Stimulated activated CD4-positive, alpha-beta T cell treated with anti-CD3 and anti-CD28 coated beads, Interleukin-1b, Interleukin-23, amount 100 ng/mL, for 1 hour (primary cell): ENCODE measurements at places on chromosomes 3 and 15.
A peak's percentile ranks its signal among the peaks of the same experiment; 100 is the strongest.

DNA sequence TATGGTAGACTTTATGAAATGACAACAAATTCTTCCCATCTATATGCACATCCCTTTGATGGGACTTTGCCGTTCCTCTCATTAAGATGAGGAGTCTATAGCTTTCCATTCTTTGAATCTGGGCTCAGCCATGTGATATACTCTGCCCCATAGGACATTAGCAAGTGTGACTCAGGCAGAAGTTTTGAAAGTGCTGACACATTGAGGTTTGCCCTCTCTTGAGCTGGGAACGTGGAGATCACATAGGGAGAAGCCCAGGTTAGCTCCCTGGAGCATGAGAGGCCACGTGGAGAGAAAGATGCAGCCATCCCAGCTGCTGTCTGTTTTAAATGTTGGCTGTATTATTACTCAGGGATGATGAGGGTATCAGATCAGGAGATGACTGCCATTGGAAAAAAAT is 67.7 kb upstream of the OXTR start:
- no peak for DNase-seq

DNA sequence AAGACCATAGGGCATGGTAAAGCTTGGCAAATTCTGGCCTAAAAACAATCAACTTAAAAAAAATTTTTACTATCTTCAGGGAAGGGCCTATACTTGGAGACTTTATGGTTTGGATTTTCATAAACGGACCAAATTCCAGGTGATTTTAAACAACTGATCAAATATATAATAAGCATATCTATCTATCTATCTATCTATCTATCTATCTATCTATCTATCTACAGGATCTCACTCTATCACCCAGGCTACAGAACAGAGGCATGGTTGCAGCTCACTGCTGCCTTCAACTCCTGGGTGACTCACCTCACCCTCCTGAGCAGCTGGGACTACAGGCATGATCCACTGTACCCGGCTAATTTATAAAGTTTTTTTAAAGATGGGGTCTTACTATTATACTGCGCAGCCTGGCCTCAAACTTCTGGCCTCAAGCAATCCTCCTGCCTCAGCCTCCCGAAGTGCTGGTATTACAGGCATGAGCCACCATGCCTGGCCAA is 6.7 kb downstream of the SPPL2A start:
- no peak for DNase-seq

DNA sequence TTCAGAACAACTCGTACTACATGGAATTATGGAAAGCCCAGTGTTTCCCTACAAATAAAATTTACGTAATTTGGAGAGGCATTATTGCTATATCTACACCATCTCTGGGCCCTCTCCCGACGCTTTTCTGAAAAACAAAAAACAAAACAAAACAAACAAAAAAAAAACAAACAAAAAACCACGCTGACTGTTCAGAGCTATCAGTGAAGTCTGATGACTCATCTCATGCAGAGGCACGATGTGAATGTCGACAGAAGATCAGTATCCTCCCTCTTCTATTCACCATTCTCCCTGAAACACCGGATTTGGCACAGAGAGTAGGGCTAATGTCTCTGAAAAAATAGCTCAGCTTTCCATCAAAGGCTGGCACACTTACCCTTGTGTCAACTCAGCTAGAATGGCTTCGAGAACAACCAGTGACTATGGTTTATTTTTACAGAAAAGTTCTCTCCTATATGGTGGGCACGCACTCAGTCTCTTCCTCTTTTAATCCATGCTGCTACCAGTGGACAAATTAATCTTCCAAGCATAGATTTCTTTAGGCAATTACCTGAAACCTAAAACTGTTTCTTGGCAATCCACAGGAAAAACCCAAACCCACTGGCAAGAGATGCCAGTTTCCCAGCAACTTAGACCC is 1.5 kb downstream of the CRBN start:
- DNase-seq = no peak

DNA sequence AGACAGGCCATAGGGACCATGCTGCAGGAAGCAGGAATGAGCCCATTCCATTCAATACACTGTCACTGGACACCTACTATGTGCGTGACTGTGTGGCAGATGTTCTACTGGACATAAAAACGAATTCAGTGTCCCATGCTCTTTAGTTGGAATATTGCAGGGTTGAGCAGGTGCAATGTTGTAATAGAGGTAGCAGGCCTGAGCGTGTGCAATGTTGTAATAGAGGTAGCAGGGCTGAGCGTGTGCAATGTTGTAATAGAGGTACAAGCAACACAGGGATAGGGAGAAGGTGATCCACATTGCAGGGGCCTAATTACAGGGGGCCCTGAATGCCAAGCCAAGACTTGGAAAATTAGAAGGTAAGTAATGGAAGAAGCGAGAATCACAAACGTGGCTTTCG is 261.4 kb upstream of the HES1 start:
- no peak for DNase-seq

- DNase-seq = peak; percentile 50
Measured at GRCh38 chr3:46998121-46998851, 18.8 kb downstream of the NBEAL2 start.

DNA sequence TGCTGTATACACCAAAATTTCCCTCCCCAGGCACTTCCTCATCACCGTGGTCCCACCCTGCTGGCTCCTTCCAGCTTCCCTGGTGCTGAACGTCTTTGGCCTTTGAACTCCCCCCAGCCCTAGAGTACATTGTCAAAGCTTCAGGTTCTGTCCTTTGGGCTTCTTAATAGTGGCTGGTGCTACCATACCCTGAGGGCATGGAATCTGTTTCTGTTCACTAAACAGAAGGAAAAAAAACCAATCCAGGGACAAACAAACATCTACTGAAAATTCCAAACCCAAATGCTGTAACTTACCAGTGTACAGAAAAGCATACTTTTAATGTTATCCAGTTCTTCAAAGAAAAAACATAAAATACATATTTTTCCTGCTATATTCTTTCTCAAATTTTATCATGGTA is 148.7 kb downstream of the MYLK start:
- DNase-seq = no peak

GRCh38 chr3:179695672-179696313 is 43.0 kb downstream of the USP13 start:
- no peak for DNase-seq

- no peak for DNase-seq
Measured at GRCh38 chr15:64622410-64623260, 152.8 kb downstream of the RBPMS2 start.

DNA sequence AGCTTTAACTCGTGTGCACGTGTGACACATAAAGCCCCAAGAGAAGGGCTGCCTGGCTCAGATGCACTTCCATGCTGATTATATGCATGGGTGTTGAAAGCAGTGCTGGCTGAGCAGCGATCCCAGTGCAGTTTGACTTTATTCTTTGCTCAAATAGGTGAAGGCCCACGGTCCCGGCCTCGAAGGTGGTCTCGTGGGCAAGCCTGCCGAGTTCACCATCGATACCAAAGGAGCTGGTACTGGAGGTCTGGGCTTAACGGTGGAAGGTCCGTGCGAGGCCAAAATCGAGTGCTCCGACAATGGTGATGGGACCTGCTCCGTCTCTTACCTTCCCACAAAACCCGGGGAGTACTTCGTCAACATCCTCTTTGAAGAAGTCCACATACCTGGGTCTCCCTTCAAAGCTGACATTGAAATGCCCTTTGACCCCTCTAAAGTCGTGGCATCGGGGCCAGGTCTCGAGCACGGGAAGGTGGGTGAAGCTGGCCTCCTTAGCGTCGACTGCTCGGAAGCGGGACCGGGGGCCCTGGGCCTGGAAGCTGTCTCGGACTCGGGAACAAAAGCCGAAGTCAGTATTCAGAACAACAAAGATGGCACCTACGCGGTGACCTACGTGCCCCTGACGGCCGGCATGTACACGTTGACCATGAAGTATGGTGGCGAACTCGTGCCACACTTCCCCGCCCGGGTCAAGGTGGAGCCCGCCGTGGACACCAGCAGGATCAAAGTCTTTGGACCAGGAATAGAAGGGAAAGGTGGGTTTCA is 87.7 kb downstream of the DNASE1L3 start:
- DNase-seq = no peak

DNA sequence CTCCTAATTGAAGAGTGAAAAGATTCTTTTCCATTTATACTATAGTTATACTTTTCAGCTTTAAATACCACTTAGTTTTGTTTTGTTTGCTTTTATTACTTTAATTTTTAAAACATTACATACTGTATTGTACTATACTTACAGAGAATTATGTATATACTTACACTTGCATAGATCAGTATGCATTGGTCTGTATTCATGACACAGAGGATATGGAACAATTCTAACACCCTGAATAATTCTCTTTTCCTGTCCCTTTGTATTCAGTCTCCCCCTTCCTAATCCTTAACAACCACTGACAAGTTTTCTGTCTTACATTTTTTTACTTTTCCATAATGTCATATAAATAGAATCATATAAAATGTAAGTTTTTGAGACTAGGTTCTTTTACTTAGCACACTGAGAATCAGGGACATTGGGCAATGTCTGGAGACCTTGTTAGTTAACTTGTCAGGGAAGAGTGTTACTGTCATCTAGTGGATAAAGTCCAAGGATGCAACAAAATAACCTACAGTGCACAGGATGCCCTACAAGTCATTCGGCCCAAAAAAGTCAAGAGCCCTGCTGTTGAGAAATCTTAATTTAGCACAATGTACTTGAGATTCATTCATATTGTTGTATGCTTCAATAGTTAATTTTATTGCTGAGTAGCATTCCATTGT is 95.7 kb upstream of the MCTP2 start:
- DNase-seq = no peak

DNA sequence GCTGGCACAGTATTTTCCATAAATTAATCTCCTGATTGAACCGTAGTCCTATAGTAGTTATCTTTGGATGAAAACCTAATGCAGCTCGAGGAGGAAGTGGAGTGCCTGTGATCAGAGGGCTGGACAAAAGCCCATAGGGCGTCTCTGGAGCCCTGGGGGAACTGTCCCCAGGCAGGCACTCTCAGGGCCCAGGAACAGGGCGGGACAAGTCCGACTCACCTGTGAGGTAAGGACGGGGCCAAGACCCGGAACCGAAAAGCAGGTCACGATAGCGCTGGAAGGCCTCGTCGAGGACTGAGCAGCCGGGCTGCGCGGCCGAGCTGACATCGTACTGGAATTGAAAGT is 341 bp downstream of the HEXA start:
- DNase-seq = no peak

DNA sequence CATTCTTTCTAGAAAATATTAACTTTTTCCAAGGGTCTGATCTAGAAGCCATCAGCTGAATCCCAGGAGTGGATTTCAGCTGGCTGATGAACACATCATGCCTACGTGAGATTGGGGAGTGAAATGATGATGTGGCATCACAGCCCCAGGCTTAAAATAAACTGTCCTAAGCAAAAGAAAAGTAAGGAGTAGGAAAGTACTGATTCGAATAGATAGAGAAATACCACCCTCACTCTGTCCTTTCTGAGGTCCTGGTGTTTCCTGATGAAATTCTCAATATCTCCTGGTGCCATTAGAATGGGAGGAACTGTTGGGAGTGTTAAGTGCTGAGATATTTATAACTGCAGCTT is 376.8 kb upstream of the SEMA6D start:
- no peak for DNase-seq

DNA sequence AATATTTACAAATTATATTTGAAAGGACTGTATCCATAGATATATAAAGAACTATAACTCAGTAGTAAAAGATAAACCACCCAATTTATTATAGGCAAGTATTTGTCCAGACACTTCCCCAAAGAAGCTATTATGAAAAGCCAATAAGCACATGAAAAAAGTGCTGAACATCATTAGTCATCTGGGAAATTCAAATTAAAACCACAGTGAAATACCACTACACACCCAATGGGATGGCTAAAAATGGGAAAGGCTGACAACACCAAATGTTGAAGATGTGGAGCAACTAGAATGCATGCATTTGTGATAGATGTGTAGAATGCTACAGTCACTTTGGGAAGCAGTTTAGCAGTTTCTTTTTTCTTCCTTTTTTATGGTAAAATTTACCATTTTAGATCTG is 147.0 kb downstream of the PDE8A start:
- no peak for DNase-seq

DNA sequence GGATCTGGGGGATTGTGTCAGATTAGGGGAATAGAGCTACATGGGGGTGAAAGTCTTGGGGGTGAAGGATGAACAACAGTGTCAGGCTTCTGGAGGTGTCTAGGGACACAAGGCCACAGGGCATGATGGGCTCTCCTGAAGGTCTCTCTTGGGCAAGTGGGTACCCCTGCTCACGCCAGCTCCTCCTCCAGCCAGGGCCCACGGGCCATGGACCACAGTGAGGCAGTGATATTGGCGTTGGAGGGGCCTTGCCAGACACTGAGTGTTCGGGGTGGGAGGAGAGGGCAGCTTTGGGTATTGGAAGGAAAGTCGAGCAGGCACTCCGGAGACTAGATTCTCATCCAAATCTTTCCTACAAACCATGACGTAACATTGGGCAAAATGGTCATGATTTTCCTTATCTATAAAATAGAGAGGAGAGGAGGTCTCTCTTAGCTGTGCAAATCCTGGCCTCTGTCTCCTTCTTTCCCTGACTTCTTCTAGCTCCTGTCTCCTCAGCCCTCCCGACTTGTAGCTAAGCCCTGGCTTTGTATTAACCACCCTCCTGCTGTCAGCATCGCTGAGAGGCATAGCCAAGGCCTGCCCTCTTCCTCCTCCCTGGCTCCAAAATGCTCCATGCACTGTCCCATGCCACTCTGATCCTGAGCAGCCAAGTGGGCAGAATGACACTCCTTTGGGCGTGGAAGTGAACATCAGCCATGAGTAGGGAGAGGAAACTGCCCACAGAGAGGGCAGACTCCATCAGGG is 24.0 kb upstream of the SRP14 start:
- DNase-seq = no peak

DNA sequence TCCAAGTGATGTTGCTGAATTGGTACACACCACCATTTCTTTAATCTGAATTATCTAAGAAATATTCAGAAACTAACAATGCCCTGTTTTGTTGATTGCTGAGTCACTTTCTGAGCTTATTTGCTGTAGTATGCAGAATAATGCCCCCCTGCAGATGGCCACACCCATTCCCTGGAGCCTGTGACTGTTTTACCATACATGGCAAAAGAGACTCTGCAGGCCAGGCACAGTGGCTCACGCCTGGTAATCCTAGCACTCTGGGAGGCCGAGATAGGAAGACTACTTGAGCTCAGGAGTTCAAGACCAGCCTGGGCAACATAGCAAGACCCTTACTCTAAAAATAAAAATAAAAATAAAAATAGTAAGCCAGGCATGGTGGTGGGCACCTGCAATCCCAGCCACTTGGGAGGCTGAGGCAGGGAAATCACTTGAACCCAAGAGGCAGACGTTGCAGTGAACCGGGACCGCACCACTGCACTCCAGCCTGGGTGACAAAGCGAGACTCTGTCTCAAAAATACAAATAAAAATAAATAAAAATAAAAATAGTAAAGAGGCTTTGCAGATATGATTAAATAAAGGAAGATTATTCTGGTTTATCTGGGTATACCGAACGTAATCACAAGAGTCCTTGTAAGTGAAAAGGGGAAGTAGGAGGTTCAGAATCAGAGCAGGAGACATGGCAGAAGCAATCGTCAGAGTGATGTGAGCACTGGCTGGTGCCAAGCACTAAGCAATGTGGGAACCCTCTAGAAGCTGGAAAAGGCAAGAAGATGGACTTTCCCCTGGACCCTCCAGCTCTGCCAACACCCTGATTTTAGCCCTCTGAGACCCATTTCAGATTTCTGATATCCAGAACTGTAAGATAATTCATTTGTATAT is 19.0 kb downstream of the PCYT1A start:
- no peak for DNase-seq
